HFFc6 (cell line): ENCODE measurements at places on chromosomes 2 and 18. TPM values are rescaled to one million over a fixed set of nuclear protein-coding genes. Genes with fewer than 3 reads are reported as not detected.

DNA sequence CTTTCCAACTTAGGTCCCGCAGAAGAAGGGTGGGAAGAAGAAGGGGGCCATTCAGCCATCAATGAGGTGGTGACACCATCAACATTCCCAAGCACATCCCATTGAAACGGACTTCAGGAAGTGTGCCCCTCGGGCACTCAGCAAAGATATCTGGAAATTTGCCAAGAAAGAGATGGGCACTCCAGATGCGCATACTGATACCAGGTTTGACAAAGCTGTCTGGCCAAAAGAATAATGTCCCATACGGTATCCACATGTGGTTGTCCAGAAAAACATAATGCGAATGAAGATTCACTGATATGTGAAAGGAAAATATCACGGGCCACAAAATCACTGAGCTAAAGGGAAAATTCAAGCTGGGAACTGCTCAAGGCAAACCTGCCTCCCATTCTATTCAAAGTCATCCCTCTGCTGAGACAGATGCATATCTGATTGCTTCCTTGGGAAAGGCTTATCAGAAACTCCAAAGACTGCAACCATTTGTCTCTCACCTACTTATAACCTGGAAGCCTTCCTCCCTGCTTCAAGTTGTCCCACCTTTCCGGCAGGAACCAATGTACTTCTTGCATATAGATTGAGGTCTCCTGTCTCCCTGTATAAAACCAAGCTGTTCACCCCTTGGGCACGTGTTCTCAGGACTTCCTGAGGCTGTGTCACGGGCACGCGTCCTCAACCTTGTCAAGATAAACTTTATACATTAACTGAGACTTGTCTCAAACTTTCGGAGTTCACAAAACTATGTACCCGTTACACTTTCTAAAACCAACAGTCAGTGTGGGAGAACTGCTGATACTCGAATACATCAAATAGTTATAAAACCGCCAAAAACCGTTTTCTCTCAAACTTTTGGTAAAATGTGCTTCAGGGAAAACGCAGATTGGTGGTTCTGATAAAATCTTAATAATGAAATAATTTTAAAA is 1.3 kb upstream of the PDK1 start:
- no peaks in the 10 kb centered on the region for H3K36me3 ChIP-seq
- H3K4me3 ChIP-seq = peak overlapping the region; percentile 92
- no peak for DNase-seq
- peak overlapping the region; percentile 3; the same call in 1 of the 2 replicates for H3K27ac ChIP-seq
- H3K4me1 ChIP-seq = peaks cover 61% of the 10 kb centered on the region
- peaks cover 1% of the 10 kb centered on the region; the same call in 1 of the 2 replicates for H3K27me3 ChIP-seq

- 0 out of 2 replicates have a peak, but pooled peaks cover 3% of the 10 kb centered on the region for H3K36me3 ChIP-seq
- no peak for DNase-seq
- no peaks in the 10 kb centered on the region; the same call in 1 of the 2 replicates for H3K27me3 ChIP-seq
- no peak overlapping the region for H3K27ac ChIP-seq
- no peak overlapping the region for H3K4me3 ChIP-seq
- peaks cover 22% of the 10 kb centered on the region for H3K4me1 ChIP-seq
These were observed 97.6 kb downstream of the KLHL29 start for GRCh38 chr2:23482607-23483006.

GRCh38 chr18:432791-433190 is 67.7 kb downstream of the COLEC12 start:
- no peak for DNase-seq
- no peaks in the 10 kb centered on the region for H3K36me3 ChIP-seq
- H3K27ac ChIP-seq = no peak overlapping the region
- H3K4me3 ChIP-seq = no peak overlapping the region
- peaks cover 6% of the 10 kb centered on the region; the same call in 1 of the 2 replicates for H3K27me3 ChIP-seq

The ZNF521 gene
- 0.84 to 6.6 TPM (median 6.1 TPM) in 3 replicates for total RNA-seq

DNA sequence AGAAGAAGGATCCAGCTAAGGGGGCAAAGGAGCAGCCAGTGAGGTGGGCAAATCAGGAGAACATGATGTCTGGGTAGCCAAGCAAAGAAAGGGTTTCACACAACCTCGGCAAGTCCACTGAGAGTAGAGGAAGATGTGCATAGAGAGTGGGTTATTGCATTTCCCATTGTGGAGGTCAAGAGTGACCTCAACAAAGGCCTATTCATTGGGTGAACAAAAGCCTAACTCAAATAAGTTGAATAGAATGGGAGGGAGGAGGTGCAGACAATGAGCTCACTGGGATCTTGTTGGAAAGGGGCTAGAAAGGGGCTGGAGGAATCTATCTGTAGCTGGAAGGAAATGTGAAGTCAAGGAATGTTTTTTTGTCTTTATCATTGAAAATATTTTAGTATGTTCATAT is 14.0 kb upstream of the PDCL3 start:
- DNase-seq = no peak
- H3K27ac ChIP-seq = no peak overlapping the region
- H3K4me3 ChIP-seq = no peak overlapping the region
- no peaks in the 10 kb centered on the region for H3K4me1 ChIP-seq

GRCh38 chr2:146124741-146125140 is 1604.8 kb upstream of the ZEB2 start:
- peak; percentile 24 for DNase-seq
- H3K36me3 ChIP-seq = no peaks in the 10 kb centered on the region
- H3K27ac ChIP-seq = no peak overlapping the region
- no peaks in the 10 kb centered on the region for H3K27me3 ChIP-seq
- H3K4me1 ChIP-seq = peaks cover 10% of the 10 kb centered on the region; the same call in 1 of the 2 replicates

DNA sequence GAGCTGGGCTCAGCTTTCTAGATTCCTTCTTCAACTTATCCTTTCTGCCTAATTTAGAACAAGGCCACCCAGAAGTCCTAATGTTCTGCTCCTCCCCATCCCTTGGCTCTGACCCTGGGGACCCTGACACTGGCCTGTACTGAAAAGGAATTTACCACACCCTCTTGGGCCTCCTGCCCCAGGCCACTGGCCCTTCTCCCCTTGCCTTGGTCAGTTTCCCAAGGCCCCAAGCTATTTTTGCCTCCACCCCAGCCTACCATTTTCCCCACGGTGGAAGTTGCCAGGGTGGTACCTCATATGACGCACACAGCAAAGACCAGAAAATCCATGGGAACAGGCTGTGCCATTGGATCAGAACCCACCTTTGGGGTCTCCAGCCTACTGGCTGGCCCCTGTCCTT is 72.1 kb downstream of the ZBTB7C start:
- no peak overlapping the region for H3K4me3 ChIP-seq
- no peaks in the 10 kb centered on the region for H3K36me3 ChIP-seq
- DNase-seq = no peak
- no peaks in the 10 kb centered on the region for H3K4me1 ChIP-seq
- no peak overlapping the region for H3K27ac ChIP-seq

The IL18RAP gene
- not detected in 3 replicates for total RNA-seq

The CIB4 gene
- total RNA-seq = not detected in 3 replicates

The CPO gene
- not detected in 3 replicates for total RNA-seq

DNA sequence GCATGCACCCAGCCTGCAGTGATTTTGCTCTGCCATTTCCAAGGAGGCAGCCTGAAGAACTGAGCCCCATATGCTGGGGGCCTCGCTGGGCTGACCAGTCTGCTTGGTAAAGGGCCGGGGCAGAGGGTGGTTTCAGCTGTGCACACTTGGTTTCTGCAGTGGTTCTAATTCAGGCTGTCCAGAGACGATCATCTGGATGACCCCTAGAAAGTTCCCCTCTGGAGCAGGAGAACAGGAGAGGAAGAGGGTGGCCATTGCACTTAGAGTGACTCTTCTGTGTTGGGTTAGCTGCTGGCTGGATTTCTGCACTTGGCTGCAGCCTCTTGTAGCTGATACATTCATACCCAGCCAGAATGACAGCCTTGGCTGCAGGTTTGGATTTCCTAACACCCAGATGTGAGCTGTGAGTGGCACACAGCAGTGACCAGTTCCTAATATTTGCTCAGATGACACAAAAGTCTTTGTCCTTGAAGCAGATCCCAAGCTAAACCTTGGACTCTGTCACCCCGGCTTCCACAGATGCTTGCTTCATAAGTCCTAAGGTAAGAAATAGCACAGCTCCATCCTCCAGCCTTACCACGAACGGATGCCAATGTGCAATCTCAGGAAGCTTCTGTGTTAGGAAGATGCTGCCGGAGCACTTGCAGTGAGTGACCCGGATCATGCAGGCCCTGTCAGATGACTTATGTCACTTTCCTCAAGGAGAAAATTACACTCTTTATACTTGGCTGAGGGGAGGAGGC is 105.6 kb downstream of the HNRNPLL start:
- DNase-seq = no peak
- no peak overlapping the region for H3K27ac ChIP-seq
- H3K4me1 ChIP-seq = no peaks in the 10 kb centered on the region

GRCh38 chr18:70423988-70424387 is 135.1 kb downstream of the SOCS6 start:
- H3K27ac ChIP-seq = no peak overlapping the region; the same call in 1 of the 2 replicates
- H3K27me3 ChIP-seq = no peaks in the 10 kb centered on the region; the same call in 1 of the 2 replicates
- no peaks in the 10 kb centered on the region for H3K36me3 ChIP-seq
- peaks cover 74% of the 10 kb centered on the region for H3K4me1 ChIP-seq
- no peak overlapping the region for H3K4me3 ChIP-seq

The MPP4 gene
- total RNA-seq = 3.8 to 6.7 TPM (median 4.1 TPM) in 3 replicates

DNA sequence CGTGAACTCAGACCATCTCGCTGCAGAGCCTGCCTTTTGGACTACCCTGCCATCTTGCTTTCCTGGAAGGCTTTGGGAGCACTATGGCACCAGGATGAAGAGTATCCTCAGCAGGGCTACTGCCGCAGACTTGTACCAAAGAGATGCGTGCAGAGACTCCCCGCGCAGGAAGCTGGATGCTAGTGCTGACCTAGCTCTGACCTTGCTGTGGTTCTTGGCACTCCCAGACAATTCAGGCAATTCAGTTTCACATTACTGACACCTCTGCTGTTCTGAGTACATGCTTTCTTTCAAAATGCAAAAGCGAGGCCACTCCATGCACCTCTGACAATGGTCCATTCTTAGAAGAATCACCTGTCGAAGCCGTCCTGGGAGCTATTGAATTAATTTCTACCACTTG is 251.5 kb upstream of the MEX3C start:
- peaks cover 1% of the 10 kb centered on the region; the same call in 1 of the 2 replicates for H3K27me3 ChIP-seq
- no peaks in the 10 kb centered on the region for H3K4me1 ChIP-seq
- no peaks in the 10 kb centered on the region for H3K36me3 ChIP-seq

GRCh38 chr2:207682557-207682956 is 28.9 kb upstream of the CCNYL1 start:
- H3K4me1 ChIP-seq = peaks cover 18% of the 10 kb centered on the region
- no peak overlapping the region for H3K4me3 ChIP-seq
- H3K27ac ChIP-seq = no peak overlapping the region
- no peak for DNase-seq

DNA sequence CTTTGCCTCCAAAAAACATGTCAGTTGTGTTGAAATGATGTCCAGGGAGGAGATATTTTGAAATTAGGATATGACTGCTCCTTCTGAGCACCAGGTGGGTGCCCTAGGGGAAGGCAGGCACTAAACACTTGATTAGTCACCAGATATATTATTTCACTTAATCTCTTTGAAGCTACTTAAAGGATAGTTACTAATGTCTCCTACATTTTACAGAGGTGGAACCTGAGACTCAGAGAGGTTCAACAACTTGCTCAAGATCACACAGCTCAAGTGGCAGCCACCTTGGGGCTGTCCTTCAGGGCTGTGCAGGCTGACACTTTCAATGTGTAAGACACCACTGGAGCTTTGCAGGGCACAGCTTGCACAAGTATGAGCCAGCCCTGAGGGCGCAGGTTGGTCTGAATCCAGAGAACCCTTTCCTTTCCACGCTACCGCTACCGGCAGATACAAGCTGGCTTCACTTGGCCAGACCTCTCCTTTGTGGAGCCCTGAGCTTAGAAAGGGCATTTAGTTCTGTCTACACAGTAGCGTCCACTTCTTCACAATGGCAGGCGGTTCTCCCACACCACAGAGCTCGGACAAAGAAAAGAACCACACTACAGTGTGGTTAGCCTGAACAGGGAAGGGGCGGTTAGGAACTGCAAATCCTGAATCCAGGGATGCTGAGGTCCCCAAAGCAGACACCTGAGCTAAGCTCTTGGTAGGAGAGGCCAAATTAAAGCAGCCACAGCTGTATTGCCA is 16.4 kb downstream of the ALPK2 start:
- peaks cover 27% of the 10 kb centered on the region for H3K4me1 ChIP-seq
- no peak overlapping the region for H3K27ac ChIP-seq
- H3K27me3 ChIP-seq = no peaks in the 10 kb centered on the region
- no peak for DNase-seq
- no peaks in the 10 kb centered on the region for H3K36me3 ChIP-seq
- no peak overlapping the region for H3K4me3 ChIP-seq

The LIPG gene
- total RNA-seq = not detected in 3 replicates

The DNAH7 gene
- total RNA-seq = 0.20 and 0.23 TPM in 2 replicates

DNA sequence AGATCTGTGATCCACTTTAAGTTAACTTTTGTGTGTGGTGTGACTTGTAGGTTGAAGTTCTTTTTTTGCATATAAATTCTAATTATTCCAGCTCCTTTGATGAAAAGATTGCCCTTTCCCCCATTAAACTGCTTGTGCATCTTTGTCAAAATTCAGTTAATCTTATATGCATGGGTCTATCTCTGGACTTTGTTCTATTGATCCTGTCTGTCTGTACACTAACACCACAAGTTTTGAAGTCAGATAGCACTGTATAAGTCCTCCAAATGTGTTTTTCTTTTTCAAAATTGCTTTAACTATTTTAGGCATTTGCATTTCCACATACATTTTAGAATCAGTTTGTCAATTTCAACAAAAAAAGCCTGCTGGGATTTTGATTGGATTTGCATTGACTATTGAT is 137.6 kb downstream of the BCL11A start:
- H3K4me1 ChIP-seq = peaks cover 34% of the 10 kb centered on the region
- H3K4me3 ChIP-seq = no peak overlapping the region
- H3K36me3 ChIP-seq = peaks cover 5% of the 10 kb centered on the region; the same call in 1 of the 2 replicates
- H3K27me3 ChIP-seq = peaks cover 5% of the 10 kb centered on the region; the same call in 1 of the 2 replicates
- no peak overlapping the region for H3K27ac ChIP-seq
- no peak for DNase-seq

DNA sequence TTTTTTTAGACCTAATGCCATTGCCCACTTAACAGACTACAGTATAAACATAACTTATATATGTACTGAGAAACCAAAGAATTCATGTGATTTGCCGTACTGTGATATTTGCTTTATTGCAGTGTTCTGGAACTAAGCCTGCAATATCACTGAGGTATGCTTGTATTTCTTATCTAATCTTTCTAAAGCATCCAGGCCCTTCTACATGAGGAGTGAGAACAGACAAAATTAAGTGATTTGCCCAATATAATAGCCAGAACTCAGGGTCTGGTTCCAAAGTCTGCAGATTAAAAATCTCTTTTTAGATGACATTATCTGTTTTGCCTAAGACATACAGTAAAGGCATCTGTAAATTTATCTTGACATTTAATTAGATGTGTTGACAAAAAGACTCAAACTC is 41.9 kb downstream of the BMPR2 start:
- no peak overlapping the region for H3K4me3 ChIP-seq
- no peak overlapping the region for H3K27ac ChIP-seq
- H3K27me3 ChIP-seq = no peaks in the 10 kb centered on the region; the same call in 1 of the 2 replicates
- H3K4me1 ChIP-seq = peaks cover 5% of the 10 kb centered on the region
- DNase-seq = no peak

The HTR2B gene
- total RNA-seq = 0.09 to 0.21 TPM in 2 of 3 replicates, not detected in the other
